NCI-H524 treated with DMSO at 0.1 percent for 48 hours (cell line): ENCODE measurements at places on chromosomes 5 and 9.

GRCh38 chr9:75376680-75377254 is 288.5 kb downstream of the OSTF1 start:
- DNase-seq, result no peak

DNA sequence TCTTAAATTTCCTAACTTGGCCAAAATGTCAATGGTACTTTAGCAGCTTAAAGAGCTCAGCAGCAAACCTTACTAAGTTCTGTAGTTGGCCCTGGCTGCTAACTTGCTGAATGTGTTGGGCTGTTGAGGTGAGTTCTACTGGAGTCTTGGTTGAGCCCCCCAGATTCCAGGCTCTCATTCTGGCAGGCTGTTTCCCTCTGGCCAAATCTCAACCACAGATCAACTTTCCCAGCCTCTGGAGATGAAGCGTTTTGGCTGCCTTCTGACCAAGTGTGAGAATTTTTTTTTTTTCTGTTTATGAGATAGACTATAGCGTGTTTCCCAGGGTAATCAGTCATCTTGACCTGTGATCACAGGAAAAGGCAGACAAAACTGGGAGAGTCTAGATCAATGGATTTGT is 343.7 kb downstream of the EBF1 start:
- DNase-seq, result no peak

DNA sequence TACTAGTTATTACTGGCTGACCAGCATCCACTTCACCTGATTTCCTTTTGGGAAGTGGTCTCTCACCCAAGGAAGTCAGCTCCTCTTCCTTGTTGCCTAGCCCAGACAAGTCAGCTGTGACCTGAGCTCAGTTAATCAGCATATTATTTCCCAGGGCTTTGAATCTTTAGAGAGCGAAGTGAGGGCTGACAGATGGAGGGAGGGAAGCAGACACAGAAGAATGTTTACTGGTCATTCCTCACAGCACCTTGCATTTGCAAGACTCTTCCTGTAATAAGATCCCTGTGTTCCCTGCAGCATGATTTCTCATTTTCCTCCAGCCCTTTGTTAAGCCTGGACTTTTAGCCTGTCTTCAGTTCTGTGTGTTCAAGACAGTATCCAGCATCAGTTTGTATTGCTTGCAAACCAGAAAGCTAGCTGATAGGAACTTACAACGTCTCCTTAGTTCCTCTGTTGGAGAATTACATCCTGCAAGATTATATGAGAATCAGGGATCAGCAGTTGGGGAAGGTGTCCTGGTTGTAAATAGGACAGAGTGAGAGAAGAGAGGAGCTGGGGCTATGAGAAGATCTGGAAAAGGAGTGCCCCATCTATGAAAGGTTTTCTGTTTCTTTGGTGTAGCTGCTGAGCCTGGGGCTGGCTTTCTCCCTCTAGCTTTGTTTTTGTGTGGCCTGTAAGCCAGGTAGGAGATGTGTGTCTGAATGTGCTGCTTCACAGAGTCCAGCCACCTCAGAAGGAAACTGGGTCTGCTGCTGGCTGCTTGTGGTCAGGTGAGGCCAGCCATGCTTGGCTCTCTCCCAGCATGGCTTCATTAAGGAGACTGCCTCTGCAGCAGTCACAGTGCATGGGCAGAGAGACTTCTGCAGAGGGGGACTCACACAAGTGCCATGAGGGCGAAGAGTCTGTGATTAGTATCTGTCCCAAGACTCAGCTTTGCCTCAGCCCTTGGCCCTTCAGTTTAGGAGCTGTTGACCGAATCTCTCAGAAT is 50.3 kb downstream of the MAN2A1 start:
- peak; percentile 65 for DNase-seq

- no peak for DNase-seq
These were observed 553.3 kb downstream of the BNC2 start for GRCh38 chr9:16316911-16317817.

DNA sequence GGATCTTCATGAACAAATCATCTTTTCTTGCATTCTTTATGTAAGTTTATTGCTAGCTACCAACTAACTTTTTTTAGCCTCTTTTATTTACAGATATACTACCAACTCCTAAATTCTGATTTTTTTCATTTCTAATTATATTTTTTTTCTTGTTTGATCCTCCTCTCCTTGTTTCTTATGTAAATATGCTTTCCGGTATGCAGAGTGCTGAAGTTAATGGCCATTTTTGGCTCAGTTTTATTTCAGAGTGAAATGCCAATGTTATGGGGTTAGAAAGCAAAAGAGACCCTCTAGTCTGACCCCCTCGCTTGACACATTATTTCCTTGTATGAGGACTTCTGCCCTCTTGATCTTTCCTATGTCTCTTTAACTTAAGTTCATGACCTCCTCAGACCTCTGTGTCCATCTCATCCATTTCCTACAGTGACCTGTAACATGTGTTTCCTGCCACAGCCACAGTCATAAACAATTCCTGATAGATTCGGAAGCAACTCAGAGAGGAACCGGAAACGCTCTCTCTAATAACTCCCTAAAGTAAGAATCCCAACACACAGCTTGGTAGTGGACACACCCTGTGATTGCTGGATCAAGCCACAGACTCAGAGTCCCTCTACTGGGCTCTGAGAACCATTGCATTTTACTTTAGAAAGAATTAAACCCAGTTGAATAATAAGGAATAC is 42.9 kb upstream of the AFAP1L1 start:
- peak; percentile 48 for DNase-seq
